ENCODE measurements at places on chromosomes 13 and 19.

DNA sequence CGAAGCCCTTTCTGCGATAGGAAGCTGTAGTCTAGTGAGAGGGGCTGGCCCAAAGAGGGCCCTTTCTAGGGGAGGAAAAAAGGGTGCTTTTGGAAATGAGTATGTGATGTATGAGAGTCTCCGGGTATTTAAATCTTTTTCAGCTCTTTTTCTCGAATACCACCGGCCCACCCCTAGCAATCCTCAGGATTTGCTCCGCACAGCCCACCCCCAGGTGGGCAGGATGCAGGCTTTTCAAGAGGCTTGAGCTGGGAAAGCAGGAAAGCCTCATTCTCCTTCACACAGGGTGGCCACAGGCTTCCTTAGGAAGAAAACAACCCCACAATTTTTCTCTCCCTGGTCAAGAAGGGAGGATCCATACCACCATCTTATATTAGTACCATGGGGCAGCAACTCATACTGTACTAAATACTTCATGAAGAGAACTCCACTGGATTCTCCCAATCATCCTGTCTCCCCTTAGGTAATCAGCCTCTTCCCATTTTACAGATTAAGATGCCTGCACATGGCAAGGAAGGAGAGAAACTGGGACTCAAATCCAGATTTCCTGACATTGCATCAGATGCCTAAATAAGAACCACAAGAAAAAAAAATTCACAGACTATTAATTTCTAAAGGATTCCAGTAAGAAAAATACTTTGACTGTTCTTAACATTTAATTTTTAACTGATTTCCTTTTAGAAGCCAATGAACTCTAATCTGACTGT lies 84.4 kb downstream of the STK24 start:
- DNase-seq: no peak

- no peak for DNase-seq
Measured at GRCh38 chr19:47499863-47500830, 14.7 kb downstream of the NAPA start.

- no peak for DNase-seq
Measured at GRCh38 chr19:1466461-1467214, 12.4 kb downstream of the C19orf25 start.

- DNase-seq: no peak
Measured at GRCh38 chr13:77919246-77919920, 752 bp upstream of the EDNRB start.

- DNase-seq: no peak
Measured at GRCh38 chr13:48892688-48893075, 83.0 kb upstream of the FNDC3A start.

DNA sequence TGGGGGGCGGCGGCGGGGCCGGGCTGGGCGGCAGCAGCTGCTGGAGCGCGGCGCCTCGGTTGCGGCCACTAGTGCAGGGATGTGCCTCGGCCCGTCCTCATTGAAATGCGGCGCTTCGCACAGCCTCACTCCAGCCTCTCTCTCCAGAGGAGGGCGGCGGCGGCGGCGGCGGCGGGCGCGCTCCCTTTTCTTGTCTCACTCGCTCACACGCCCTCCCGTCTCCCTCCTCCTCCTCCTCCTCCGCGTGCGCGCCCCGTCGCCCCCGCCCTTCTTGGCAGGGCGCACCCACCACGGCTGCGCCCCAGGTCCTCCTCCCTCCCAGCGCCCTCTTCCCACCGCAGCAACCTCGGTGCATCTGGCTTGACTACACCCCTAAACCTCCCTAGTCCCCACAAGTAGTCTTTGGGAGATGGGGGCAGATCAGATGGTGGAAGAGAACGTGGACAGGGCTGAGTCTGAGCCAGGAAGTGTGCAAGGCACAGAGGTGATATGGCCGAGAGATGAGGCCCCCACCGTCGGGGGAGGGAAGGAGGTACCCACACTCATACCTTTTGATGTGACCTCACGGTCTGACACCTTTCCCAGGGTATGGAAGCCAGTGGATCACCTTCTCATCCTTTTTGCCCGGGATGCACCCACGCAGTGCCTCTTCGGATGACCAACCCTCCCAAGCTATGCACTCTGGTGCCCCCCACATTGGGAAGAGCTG lies at the start of gene DCLK1:
Gene DCLK1, minus strand, starts transcription at position 161 of the 709 bp plus-strand sequence.
- no peak for DNase-seq

DNA sequence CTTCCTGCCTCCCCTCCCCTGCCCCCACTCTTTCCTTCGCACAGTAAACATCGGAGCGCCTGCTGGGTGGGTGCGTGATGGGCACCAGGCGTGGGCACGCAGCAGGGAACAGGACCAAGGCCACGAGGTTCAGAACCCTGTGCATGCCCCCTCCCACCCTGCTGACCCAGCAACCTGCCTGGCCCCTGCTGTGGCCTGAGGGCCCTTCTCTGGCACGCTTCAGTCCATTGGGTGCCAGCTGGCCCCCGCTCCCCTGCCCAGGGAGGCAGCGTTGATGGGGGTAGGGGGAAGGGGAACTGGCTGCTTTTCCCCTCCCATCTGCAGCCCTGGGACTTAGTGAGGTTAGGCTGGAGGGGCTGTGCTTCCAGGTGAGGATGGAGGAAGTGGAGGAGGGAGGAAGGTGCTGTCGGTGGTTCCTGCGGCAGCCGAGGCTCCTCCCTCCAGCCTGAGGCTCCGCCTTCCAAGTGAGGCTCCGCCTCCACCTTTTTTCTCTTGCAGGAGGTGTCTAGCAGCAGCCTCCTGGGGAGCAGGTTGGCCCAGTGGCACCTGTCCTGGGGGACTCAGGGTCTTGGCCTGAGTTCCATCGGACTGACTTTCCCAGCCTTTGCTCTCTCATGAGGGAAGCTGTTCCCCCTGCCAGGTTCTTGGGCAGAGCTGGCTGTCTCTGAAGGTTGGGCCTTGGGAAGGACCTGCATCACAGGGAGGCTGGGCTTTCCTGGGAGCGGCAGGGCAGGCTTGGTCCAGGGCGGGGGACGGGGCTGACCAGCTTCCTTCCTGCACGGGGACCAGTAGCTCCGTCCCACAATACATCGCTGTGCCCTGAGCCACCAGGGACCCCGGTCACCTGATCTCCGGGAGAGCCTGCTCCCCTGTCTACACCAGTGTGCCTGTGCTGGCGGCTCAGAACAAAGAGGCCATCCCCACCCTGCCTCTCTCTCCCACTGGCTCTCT lies 7.3 kb downstream of the PIAS4 start:
- DNase-seq: no peak

- no peak for DNase-seq
Measured at GRCh38 chr13:41917641-41918040, 43.3 kb downstream of the VWA8 start.

DNA sequence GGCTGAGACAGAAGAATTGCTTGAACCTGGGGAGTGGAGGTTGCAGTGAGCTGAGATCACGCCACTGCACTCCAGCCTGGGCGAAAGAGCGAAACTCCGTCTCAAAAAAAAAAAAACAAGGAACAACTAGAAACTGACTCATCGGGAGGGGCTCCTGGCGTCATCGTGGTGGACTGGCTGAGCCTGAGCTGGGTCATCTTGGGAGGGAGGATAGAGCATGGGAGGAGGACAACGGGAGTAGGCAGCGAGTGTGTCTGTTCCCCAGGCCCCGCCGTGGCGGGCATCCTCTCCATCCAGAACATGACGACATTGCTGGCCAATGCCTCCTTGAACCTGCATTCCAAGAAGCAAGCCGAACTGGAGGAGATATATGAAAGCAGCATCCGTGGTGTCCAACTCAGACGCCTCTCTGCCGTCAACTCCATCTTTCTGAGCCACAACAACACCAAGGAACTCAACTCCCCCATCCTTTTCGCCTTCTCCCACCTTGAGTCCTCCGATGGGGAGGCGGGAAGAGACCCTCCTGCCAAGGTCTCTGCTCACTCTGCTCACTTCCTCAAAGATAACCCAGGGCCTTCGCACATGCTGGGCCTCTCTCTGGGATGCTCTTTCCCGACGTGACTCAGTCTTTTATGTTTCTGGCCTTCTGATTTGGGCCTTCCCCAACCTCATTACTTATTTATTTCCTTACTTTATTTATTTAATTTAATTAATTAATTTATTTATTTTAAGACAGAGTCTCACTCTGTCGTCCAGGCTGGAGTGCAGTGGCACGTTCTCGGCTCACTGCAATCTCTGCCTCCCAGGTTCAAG lies 16.6 kb downstream of the DDX39A start:
- DNase-seq: no peak

- DNase-seq: no peak
Measured at GRCh38 chr13:38702669-38703068, 15.8 kb downstream of the FREM2 start.

DNA sequence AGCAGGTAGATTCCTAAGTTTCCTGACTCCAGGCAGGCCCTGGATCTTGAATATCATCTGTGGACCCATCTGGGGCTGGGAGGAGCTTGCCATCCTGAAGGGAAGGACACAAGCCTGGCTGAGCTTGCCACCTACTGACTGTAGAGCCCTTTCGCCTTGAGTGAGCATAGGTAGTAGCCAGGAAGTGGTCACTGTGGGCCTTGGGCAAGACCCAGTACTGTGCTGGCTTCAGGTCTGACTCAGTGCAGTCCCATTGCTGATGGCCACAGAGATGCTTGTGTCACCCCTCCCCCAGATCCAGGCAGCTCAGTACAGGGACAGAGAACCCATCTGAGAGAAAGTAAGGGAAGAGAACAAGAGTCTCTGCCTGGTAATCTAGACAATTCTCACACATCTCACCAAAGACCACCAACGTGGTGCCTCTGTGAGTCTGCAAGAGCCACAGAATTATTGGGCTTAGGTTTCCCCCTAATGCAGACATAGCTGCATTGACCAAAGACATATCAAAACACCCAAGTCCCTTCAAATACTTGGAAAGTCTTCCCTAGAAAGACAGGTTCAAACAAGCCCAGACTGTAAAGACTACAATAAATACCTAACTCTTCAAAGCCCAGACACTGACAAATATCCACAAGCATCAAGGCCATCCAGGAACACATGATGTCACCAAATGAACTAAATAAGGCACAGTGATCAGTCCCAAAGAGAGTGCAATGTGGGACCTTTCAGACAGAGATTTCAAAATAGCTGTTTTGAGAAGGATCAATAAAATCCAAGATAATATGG lies 108.2 kb upstream of the WASF3 start:
- DNase-seq: no peak
